Pericardium fibroblast (primary cell): ENCODE measurements at places on chromosomes 3 and 15. TPM values are rescaled to one million over a fixed set of nuclear protein-coding genes. Genes with fewer than 3 reads are reported as not detected.

CLDN18 gene
- total RNA-seq, result not detected in 2 replicates

GOLGA8J gene
- 0.09 TPM in 1 of 2 replicates, not detected in the other for total RNA-seq

CCDC13 gene
- 1.1 and 1.3 TPM in 2 replicates for total RNA-seq

CHST13 gene
- not detected in 2 replicates for total RNA-seq

PRR20G gene
- total RNA-seq, result not detected in 2 replicates

MYL3 gene
- 0.12 and 2.4 TPM in 2 replicates for total RNA-seq

NR1I2 gene
- not detected in 2 replicates for total RNA-seq

SPINK8 gene
- total RNA-seq, result not detected in 2 replicates

TRH gene
- total RNA-seq, result 0.85 TPM in 1 of 2 replicates, not detected in the other

KLHL40 gene
- total RNA-seq, result 0.17 TPM in 1 of 2 replicates, not detected in the other

CX3CR1 gene
- total RNA-seq, result not detected in 2 replicates

TAGLN3 gene
- 0.34 TPM in 1 of 2 replicates, not detected in the other for total RNA-seq

UNC13C gene
- under 0.01 TPM in 1 of 2 replicates, not detected in the other for total RNA-seq

ACOX2 gene
- 8.2 and 30.9 TPM in 2 replicates for total RNA-seq

BCHE gene
- 28.5 and 54.6 TPM in 2 replicates for total RNA-seq

SEC22C gene
- 42.5 and 52.7 TPM in 2 replicates for total RNA-seq

EPB42 gene
- not detected in 2 replicates for total RNA-seq

PDZRN3 gene
- 51.7 and 64.3 TPM in 2 replicates for total RNA-seq

RBP2 gene
- not detected in 2 replicates for total RNA-seq

ARID3B gene
- 0.23 and 0.26 TPM in 2 replicates for total RNA-seq

RFX7 gene
- total RNA-seq, result 5.3 and 6.4 TPM in 2 replicates

TM4SF18 gene
- under 0.01 and 7.1 TPM in 2 replicates for total RNA-seq

CPN2 gene
- total RNA-seq, result not detected in 2 replicates

PTPRG gene
- total RNA-seq, result 67.2 and 76.8 TPM in 2 replicates

FILIP1L gene
- 25.1 and 28.5 TPM in 2 replicates for total RNA-seq

POPDC2 gene
- total RNA-seq, result 0.09 and 0.12 TPM in 2 replicates

GOLGA8B gene
- 8.3 and 9.2 TPM in 2 replicates for total RNA-seq

LDHAL6B gene
- not detected in 2 replicates for total RNA-seq

CHST2 gene
- 48.9 and 62.1 TPM in 2 replicates for total RNA-seq

CHP1 gene
- 130 and 135 TPM in 2 replicates for total RNA-seq

RTP4 gene
- total RNA-seq, result 0.35 TPM in 1 of 2 replicates, not detected in the other

KNSTRN gene
- total RNA-seq, result 11.6 and 15.2 TPM in 2 replicates

SCG3 gene
- under 0.01 TPM in 1 of 2 replicates, not detected in the other for total RNA-seq

SH2D7 gene
- not detected in 2 replicates for total RNA-seq

AGTR1 gene
- total RNA-seq, result 4.3 and 15.6 TPM in 2 replicates

NCBP2 gene
- total RNA-seq, result 42.4 and 43.2 TPM in 2 replicates

WNT7A gene
- not detected in 2 replicates for total RNA-seq
